ENCODE measurements at places on chromosomes 5 and 9.

GRCh38 chr5:141437221-141437620 is 6.9 kb downstream of the PCDHGA12 start:
- DNase-seq = no peak

- DNase-seq = no peak
These were observed 20.7 kb upstream of the MOCS2 start for GRCh38 chr5:53130266-53130665.

- no peak for DNase-seq
These were observed 12.4 kb upstream of the CRB2 start for GRCh38 chr9:123343443-123344191.

- no peak for DNase-seq
These were observed 287.0 kb upstream of the DAB2 start for GRCh38 chr5:39711821-39712220.

DNA sequence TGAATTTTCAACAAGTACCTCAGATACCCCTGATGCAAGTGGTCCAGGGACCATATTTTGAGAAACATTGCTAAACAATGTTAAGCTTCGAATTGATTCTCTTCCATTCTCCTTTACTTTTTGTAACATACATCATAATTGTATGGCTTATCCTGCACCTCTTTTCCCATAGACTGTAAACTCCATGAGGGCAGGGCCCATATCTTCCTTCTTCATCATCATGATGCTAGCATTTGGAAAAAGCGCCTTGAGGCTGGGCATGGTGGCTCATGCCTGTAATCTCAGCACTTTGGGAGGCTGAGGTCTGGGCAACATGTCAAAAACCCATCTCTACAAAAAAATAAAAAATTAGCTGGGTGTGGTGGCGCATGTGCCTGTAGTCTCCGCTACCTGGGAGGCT is 14.5 kb upstream of the DELE1 start:
- DNase-seq = no peak

GRCh38 chr9:128309551-128309950 is 12.7 kb downstream of the TRUB2 start:
- no peak for DNase-seq

DNA sequence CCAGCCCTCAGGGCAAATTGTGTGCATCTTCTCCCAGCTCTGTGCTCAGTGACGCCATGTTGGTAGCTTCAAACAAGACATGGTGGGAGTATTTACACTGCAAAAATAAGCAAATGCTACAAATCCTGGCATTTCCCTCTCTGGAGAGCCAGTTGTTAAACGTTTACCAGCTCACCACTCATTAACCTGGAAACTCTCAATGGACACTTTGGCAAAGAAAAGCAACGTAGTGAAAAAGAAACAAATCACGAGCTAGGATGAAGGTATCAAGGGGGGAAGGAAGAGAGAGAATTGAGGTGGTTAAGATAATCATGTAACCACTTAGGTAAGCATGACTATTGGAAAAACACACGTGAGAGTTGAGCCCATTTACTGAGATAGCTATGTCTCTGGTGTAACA is 72.5 kb downstream of the MRPS30 start:
- no peak for DNase-seq

- no peak for DNase-seq
These were observed 7.9 kb downstream of the C9orf50 start for GRCh38 chr9:129612815-129613519.

DNA sequence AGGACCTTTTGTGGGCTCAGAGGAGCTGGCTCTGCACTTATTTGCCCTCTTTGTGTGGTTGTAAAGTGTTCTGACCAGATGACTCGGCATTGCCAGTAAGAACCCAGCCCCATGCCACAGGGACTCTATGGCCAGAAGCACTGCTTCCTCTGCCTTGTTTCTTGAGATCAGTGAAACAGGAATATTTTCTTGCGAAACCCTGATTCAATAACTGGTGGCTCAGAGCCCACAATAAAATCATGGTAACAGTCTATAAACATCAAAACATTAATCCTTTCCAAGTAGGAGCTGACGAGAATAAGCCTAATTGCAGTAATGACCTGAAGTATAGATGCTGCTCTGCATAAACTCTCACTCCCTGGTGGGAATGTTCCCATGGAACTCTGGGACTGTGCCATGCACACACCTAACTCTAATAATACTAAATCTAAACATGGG is 344.3 kb downstream of the ZNF608 start:
- no peak for DNase-seq

DNA sequence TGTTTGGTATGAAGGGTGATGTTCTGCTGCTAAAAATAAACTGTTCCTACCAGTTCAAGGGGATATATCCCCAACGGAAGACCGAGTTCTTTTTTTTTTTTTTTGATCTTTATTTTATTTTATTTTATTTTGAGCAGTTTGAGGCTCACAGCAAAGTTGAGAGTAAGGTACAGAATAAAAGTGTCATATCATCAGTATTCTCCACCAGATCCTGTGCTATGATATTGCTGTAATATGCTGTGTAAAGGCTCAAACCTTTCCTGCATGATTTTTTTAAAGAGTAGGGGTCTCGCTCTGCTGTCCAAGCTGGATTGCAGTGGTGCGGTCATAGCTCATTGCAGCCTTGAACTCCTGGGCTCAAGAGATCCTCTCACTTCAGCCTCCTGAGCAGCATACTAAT is 34.8 kb upstream of the DHFR start:
- no peak for DNase-seq

DNA sequence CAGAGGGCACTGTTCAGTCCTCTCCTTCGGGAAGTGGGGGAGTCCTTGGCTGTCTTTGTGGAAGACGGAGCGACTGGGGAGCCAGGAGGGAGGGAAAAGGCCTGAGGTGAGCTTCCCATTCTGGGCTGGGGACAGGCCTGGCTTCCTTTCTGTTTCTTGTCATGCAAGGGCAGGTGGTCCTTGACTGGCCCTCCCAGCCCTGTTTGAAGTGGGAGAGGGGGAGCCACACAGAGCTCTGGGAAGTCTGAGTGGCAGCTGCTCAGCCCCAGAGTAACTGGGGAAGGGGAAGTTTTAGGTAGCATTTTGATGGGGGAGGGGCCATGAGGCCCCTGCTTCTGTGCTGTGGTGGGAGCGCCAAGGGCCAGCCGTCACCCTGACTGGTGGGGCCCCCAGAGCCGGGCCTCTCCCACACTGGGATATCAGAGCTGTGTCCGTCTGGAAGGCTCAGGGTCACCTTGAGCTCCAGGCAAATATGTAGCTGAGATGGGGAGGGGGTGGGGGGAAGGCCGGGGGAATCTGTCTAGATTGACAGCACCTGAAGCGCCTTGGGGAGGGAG is 6.5 kb downstream of the UNC5A start:
- DNase-seq = no peak

GRCh38 chr5:58890265-58890664 is 307.4 kb downstream of the RAB3C start:
- no peak for DNase-seq

DNA sequence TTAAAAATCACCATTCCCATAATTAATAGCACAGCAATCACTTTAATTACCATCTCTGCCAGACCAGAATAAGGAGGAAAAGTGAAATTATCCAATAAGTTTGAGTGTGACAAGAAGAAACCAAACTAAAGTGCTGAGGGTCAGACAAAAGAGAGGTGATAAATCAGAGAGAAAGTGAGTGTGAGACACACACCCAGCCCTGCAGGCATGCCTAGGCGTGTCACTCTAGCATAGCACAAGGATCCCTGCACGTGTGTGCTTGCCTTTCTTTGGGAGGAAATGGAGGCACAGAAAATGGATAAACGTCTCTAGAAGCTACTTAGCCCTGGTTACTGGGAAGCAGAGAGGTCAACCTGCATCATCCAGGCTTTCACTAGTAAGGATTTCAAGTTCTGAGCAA is 56.2 kb downstream of the SEMA6A start:
- no peak for DNase-seq

DNA sequence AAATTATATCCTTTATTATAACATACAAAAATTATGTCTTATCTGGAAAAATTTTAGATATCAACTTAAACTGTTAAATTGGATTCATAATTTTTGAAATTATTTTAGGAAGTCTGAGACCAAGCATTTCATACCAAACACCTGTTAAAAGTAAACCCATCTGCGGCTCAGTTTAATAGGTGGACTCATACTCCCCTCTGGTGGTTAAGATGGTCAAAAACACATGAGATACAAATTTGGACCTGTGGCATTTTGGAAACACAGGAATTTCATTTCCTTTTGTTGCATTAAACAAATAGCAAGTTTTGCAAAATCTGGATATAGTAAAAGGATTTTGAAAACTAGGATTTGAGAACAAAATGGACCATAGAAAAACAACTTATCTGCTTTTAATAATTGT is 53.7 kb downstream of the RGMB start:
- no peak for DNase-seq

GRCh38 chr9:93905473-93906133 is 49.6 kb downstream of the BARX1 start:
- DNase-seq = no peak

GRCh38 chr5:55597014-55597981 is 62.5 kb upstream of the PLPP1 start:
- no peak for DNase-seq

GRCh38 chr5:116271446-116272025 is 186.7 kb downstream of the COMMD10 start:
- no peak for DNase-seq

DNA sequence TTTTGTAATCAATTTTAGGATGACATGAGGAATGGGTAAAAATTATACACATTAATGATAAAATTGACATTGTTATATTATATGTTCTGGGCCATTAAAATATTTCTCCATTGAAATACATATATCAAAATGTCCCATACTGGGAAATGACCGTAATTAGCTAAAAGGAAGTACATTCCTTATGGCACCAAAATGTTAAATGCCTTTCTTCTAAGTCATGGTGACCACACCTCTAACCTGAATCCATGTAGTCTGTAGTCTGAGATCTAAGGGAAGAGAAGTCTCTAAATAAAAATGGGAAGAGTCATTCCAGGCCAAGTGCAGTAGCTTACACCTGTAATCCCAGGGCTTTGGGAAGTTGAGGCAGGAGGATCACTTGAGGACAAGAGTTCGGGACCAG is 10.0 kb upstream of the GDA start:
- DNase-seq = no peak

GRCh38 chr9:115969096-115969495 is 184.5 kb upstream of the PAPPA start:
- no peak for DNase-seq

GRCh38 chr9:88184976-88185375 is 46.7 kb upstream of the SPATA31C2 start:
- DNase-seq = no peak

DNA sequence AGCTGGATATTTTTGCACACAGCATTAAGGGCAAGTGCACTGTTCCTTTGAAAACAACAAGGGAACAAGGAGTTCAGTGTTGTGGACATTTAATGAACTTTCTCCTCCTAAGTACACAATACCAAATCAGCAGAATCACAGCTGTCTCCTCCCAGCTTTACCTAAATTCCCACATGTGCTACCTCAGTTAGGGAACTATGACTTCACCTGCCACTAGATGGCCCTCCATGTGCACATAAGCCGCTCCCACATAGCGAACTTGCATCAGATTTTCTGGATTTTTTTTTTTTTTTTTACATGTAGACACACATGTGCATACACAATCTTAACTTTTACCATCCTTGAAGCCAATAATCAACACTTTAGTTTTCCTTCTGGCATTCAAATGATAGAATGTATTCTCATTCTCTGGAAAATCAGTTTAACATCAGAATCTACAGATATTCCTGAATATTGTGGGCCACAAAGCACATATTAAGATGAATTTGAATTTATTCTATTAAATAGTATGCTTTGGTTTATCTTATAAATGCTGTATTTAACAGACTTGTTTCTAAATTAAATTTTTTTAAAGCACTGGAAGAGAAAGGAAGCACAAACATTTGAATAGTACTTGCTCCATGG is 123.6 kb downstream of the PALM2AKAP2 start:
- peak; percentile 25 for DNase-seq

DNA sequence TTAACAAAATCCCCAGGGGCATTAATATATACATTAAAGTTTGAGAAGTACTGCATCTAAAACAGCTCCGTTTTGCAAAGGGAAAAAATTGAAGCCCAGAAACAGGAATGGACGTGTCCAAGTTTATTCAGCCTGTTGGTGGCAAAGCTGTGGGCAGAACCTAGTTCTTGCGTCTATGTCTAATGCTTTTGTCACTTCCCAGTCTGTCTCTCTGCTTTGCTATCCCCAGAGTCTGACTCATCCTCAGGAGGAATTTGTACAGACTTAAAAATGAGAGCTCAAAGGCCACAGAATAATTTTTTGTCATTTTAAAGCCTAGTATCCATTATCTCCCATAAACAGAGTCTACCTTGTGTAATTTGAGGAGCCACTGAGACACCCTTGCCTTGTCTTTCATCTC is 330.9 kb upstream of the GRIA1 start:
- no peak for DNase-seq

DNA sequence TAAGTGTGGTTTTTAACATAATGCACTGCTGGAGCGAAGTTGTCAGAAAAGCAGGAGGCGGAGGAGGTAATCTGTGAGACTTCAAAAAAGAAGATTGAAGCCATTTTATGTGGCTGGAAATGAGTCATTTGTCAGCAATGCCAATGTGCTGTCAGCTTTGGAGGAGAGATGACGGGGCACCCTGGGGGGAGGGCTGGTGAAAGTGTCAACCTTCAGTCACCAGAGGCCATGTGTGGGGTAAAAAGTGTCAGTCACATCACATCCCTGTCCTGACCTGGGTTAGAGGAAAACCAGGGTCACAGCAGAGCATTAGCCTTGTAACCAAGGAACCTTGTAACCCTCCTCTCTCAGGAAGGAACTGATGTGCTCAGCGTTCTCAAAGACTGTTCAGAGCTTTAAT is 59.1 kb downstream of the TLR4 start:
- DNase-seq = no peak

DNA sequence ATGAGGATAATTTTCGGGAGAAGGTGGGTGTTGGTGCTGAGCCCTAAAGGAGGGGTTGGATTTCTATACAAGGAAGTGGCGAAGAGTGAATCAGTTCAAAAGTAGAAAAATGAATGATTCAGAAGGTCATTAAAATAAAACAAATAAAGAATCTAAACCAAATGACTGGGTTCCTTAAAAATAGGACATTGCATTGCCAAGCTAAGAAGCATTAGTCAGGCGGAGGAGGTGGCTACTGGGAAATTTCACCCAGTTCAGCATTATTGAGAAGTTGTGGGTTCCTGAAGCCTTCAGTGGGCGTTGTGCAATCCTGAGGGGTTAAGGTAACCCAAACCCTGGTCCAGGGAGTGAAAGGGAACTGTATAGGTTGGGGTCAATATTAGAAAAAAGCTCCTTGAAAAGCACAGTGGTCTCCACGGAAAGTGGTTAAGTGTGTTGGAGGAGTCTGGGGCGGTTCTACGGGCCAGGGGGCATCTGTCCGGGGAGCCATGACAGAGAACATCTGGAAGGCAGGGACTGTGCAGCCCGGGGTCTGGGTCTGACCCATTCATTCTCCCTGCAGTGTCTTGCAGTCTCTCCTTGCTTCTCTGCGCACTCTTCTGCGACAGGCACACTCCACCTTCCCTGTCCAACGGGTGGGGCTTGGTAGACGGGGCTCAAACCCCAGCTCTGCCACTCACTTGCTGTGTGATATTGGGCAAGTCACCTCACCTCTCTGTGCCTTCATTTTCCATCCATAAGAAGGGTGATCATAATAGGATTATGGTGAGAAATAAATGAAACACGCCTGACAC is 27.6 kb upstream of the DUSP1 start:
- DNase-seq = no peak
